ENCODE measurements at places on chromosomes 7 and 10. TPM values are rescaled to one million over a fixed set of nuclear protein-coding genes. Genes with fewer than 3 reads are reported as not detected.

TBC1D12 gene
- 13.6 TPM for total RNA-seq

CRPPA gene
- total RNA-seq = 1.3 TPM

GOLGA7B gene
- total RNA-seq = not detected

TEX36 gene
- not detected for total RNA-seq

HACD1 gene
- total RNA-seq = 32.0 TPM

EFCAB10 gene
- total RNA-seq = not detected

SPAM1 gene
- total RNA-seq = not detected

ZNF783 gene
- 8.5 TPM for total RNA-seq

STK31 gene
- not detected for total RNA-seq

SPDYE17 gene
- total RNA-seq = not detected

ITGB8 gene
- total RNA-seq = 3.7 TPM

RET gene
- total RNA-seq = 1.9 TPM

ZNF3 gene
- 23.4 TPM for total RNA-seq

LIPN gene
- total RNA-seq = not detected

COG5 gene
- 59.6 TPM for total RNA-seq

DGKI gene
- 2.9 TPM for total RNA-seq

ADRA2A gene
- total RNA-seq = 2.0 TPM

NUTM2B gene
- 0.37 TPM for total RNA-seq

ACTL6B gene
- not detected for total RNA-seq
